Globus pallidus (tissue), 1 donor: ENCODE measurements at places on chromosomes 11 and 22.
A peak's percentile ranks its signal among the peaks of the same experiment; 100 is the strongest.

- DNase-seq = no peak
Observed at GRCh38 chr11:35799655-35800054, 137.1 kb downstream of the TRIM44 start.

- DNase-seq = peak; percentile 99
Observed at GRCh38 chr22:41417622-41418390, 28.8 kb downstream of the TOB2 start.

GRCh38 chr22:47613606-47614350 is 851.3 kb downstream of the TBC1D22A start:
- DNase-seq = no peak

- no peak for DNase-seq
Observed at GRCh38 chr11:7968686-7969085, 3.4 kb upstream of the NLRP10 start.

DNA sequence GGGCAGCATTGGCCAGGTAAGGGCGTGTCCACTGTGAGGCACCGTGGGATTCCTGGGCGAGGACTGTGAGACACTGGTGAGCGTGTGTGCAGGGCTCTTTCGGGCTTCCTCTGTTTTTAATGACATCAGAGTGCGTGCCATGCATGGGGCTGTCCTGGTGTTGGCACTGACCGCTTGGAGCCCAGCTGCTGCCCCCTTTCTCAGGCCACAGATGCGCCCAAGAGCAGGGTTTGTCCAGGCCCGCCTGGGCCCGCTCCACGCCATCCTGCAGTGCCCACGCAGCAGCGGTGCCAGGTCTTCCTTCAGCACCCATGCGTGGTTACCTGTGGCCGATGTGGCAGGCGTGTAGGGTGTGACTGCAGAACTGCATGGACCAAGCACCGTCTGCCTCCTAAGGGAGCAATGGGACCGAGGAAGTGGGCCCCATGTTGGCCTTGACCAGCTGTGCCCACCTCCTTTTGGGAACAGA is 72.3 kb upstream of the SEPTIN5 start:
- DNase-seq = no peak

GRCh38 chr11:85875505-85875904 is 20.3 kb downstream of the CCDC83 start:
- DNase-seq = no peak

- DNase-seq = no peak
Observed at GRCh38 chr11:127890030-127890615, 697.2 kb downstream of the ETS1 start.

DNA sequence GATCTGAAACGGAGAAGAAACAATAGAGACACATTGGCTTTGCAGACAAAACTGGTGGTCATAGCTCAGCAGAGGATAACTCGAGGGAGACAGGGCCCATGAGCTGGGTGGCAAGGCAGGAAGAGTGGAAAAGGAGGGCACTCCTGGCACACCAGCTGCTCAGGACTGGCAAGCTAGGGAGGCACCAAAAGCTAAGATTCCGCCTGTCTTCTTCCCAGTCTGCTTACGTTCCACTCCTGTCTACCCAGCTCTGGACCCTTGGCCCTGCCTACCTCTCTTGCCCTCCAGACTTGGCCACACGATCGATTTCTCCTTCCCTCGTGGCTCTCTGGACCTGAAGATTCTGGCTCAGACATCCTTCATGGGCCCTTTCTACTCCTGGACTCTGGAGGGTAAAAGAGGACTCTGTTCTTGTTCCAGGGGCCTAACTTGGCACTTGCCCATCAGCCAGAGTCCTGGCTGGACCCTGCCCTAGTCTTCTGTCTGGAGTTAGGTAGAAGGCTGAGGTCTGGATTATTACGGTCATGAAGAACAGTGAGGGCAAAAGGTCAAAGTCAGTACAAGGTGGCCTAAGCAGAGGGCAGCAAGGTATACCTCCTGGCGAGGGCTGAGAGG is 115.2 kb upstream of the PITPNB start:
- no peak for DNase-seq
